ENCODE measurements at places on chromosomes 6 and 20.

- DNase-seq = no peak
These were observed 58.3 kb upstream of the BHLHE23 start for GRCh38 chr20:63064745-63065711.

DNA sequence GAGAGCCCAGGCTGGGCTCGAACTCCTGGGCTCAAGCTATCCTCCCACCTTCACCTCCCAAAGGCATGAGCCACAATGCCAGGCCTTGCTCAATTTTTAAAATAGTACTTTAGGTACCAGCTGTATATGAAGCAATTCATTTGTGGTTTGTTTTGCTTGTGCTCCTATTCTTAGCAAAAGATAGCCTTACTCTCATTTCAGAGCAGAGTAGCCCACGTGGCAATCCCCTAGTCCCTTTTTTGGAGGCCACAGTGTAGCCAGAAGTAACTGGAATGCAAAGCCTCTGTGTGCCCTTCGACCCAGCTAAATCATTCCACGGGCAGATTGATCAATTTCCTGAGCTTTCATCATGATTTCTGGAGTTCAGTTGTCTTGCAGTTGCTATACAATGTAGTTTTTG is 372.2 kb downstream of the NRN1 start:
- DNase-seq = no peak

GRCh38 chr6:109475625-109476024 is 7.4 kb downstream of the ZBTB24 start:
- no peak for DNase-seq

GRCh38 chr6:123089226-123089625 is 93.2 kb downstream of the CLVS2 start:
- DNase-seq = no peak

GRCh38 chr20:19978511-19979210 is 38.5 kb upstream of the NAA20 start:
- no peak for DNase-seq

DNA sequence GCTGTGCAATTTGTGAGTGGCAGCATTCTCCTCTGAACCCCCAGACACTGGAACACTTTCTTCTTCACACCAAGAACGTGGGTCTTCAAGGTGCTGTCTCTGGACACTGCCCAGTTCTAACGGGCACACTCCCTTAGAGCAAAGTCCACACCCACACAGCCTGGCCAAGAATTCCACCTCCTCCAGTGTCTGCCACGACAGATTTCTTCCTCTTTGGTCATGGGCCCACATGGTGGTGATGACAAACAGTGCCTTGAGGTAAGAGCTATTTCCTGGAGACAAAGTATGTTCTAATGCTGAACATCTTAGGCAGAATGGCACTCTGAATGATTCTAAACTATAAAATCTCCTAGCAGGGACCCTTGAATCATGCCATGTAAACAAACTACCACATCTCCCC is 25.5 kb upstream of the SSTR4 start:
- no peak for DNase-seq

DNA sequence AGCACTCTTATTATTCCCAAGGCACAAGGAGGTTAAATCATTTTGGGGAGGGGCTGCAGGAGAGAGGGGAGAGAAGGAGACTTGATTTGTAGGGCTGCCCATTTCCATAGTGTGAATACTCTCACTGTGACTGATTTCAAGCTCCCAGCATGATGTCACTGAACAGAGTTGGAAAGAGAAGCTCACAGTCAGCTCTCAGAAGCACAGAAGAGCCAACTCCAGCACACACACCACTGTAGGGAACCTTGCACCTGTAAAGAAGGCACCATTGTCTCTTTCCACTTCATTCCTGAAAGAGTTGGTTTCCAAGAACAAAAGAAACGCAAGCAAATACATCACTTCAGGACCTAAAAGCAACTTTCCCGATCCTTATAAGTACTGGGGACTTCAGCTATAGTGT is 12.7 kb upstream of the STK35 start:
- DNase-seq = no peak

DNA sequence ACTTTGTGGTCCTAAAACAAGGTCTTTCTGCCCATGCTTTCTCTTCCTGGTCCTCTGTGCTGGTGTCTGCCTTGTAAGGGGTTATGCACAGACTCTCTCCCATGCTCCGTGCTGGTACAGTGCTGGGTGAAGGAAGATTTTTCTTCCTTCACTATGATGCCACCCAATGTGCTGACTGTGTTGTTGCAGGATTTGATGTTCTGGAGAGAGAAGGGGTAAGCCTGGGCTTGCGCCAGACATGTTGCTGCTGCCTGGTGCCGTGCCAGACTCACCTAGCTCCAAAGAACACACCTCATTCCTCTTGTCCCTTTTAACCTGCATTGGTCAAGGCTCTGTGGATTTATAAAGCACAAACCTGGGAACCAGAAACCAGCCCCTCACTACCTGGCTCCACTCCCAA is 28.4 kb upstream of the ARMH2 start:
- no peak for DNase-seq

DNA sequence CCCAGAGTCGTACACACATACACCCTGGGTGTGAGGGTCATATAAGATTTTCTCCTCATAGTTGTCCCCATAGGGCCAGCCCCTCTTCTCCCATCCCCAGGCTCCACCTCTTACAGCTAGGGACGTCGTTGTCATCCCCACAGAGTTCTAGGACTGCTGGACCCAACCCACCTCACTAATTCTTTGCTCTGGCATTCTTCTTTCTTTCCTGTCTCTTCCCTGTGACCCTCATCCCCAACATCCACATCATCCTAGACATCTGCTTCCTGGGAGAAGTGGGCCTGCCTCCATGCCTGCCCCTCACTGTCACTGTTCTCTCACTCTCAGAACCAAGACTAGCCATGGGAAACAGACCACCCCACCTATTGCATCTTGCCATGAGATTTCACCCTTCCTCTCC is 1.1 kb downstream of the PSMF1 start:
- DNase-seq = no peak
